ENCODE measurements at places on chromosomes 4 and X. TPM values are rescaled to one million over a fixed set of nuclear protein-coding genes. Genes with fewer than 3 reads are reported as not detected.

Gene BEND2
- total RNA-seq, result not detected

Gene MFAP3L
- total RNA-seq, result 4.0 TPM

Gene GAR1
- total RNA-seq, result 2.7 TPM

Gene RAB39B
- 0.52 TPM for total RNA-seq

Gene ANK2
- total RNA-seq, result 125 TPM

Gene EXOSC9
- total RNA-seq, result 26.1 TPM

Gene TET2
- 9.4 TPM for total RNA-seq

Gene BMP2K
- total RNA-seq, result 130 TPM

Gene EDA2R
- 1.5 TPM for total RNA-seq

Gene PNMA5
- total RNA-seq, result not detected

Gene TCEANC
- 2.8 TPM for total RNA-seq

Gene CPLX1
- total RNA-seq, result 0.09 TPM

Gene POU3F4
- total RNA-seq, result not detected

Gene ARHGAP36
- not detected for total RNA-seq

Gene NAA11
- total RNA-seq, result not detected

Gene PGAM4
- total RNA-seq, result not detected

Gene ZXDB
- 8.2 TPM for total RNA-seq

Gene FAM50A
- total RNA-seq, result 49.4 TPM

Gene XAGE2
- total RNA-seq, result not detected

Gene HSFX3
- total RNA-seq, result not detected

Gene STOX2
- 27.3 TPM for total RNA-seq

Gene SPIN4
- 13.8 TPM for total RNA-seq

Gene HPGDS
- total RNA-seq, result not detected

Gene GPR78
- not detected for total RNA-seq

Gene CDKN2AIP
- total RNA-seq, result 20.2 TPM

Gene CT47B1
- total RNA-seq, result not detected

Gene ELMOD2
- 14.3 TPM for total RNA-seq

Gene CXorf65
- total RNA-seq, result not detected

Gene CSN1S1
- not detected for total RNA-seq

Gene ASB12
- total RNA-seq, result not detected

Gene POU4F2
- not detected for total RNA-seq

Gene RAP1GDS1
- total RNA-seq, result 71.9 TPM

Gene HMX1
- not detected for total RNA-seq

Gene METAP1
- 28.2 TPM for total RNA-seq

Gene ERVMER34-1
- 0.09 TPM for total RNA-seq

Gene XK
- under 0.01 TPM for total RNA-seq

Gene BLTP1
- total RNA-seq, result 106 TPM

Gene GLRB
- total RNA-seq, result 19.3 TPM

Gene HPGD
- total RNA-seq, result not detected

Gene WDR17
- 0.09 TPM for total RNA-seq

Gene ANOS1
- under 0.01 TPM for total RNA-seq

Gene SATL1
- total RNA-seq, result not detected

Gene YY2
- 1.1 TPM for total RNA-seq

Gene APBB2
- 36.0 TPM for total RNA-seq

Gene FAAH2
- total RNA-seq, result 0.22 TPM

Gene ADGRL3
- total RNA-seq, result not detected

Measured in dermis lymphatic vessel endothelial cell (primary cell).